H7 (cell line): ENCODE measurements at places on chromosomes 12 and 14. TPM values are rescaled to one million over a fixed set of nuclear protein-coding genes. Genes with fewer than 3 reads are reported as not detected.

ATP23 gene
- total RNA-seq = 20.6 and 21.9 TPM in 2 replicates

- DNase-seq = no peak
Measured at GRCh38 chr12:4719821-4720636, at the start of gene GALNT8. Gene GALNT8 (plus strand): TSS chr12:4720400. CDS start chr12:4720678, 278 bp downstream.

UNC79 gene
- 1.0 and 2.0 TPM in 2 replicates for total RNA-seq

DNA sequence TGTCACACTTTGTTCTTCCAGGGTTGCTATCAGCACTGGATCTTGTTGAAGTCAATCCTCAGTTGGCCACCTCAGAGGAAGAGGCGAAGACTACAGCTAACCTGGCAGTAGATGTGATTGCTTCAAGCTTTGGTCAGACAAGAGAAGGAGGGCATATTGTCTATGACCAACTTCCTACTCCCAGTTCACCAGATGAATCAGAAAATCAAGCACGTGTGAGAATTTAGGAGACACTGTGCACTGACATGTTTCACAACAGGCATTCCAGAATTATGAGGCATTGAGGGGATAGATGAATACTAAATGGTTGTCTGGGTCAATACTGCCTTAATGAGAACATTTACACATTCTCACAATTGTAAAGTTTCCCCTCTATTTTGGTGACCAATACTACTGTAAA, 23.7 kb downstream of the VTI1B start:
- DNase-seq = no peak

DNA sequence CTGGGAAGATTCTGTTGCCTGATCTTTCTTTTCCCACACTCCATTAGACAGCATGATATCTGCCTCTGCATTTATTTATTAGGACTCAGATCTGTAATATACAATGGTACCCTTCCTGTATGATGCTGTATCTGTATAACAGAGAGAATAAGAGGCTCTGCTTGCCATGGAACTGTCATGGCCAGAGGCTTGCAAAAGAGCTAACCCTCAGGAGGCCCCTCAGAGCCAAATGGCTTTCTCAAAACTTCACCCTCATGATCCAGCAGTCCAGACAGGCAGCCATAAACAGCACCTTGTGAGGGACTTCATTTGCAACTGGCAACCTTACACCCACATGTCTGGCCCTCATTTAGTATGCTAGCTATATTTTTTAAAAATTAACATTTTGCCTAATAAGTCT, 57.6 kb downstream of the TMEM30B start:
- DNase-seq = no peak

CIT gene
- 23.8 and 27.7 TPM in 2 replicates for total RNA-seq

DNA sequence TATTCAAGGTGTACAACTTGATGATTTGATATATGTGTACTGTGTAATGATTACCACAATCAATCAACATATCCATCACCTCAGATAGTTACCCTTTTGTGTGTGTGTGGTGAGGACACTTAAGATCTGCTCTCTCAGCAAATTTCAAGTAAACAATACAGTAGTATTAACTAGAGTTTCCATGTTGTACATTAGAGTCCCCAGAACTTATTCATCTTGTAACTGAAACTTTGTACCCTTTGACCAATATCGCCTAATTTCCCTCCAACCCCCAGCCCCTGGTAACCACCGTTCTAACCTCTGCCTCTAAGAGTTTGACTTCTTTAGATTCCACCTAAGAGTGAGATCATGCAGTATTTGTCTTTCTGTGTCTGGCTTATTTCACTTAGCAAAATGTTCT, 12.1 kb downstream of the ADCK1 start:
- no peak for DNase-seq

DNA sequence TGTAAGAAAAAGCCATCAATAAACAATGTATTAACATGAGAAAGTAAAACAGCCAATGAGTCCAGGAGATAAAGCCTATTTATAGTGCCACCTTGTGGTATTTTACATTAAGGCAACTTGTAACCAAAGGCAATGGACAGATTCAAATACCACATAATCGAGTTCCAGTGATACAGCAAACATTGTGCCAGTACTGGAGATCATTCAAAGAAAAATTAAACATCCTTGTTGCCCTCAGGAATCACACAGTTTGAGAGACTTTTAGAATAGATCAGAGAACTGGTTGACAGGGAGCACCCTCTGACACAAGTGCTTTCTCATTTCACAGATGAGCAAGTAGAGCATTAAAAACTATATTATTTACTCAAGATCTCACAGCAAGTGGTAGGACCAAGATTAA, 98.1 kb downstream of the DDHD1 start:
- DNase-seq = peak; percentile 30

DNA sequence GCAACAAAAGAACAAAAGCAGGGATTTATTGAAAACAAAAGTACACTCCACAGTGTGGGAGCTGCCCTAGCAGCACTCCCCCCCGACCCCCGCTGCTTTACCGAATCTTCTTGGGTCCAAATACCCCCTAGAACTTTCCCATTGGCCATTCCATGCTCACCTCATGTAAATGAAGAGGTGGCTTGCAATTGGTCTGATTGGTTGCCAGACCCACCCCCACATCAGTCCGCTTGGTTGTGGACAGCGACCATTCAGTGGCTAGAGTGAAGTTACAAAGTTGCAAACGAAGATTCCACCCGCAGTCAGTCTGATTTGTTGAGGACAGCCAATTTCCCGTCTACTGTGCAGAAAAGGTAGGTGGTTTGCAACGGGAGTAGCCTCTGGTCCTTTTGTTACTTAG, 3.9 kb downstream of the STYX start:
- DNase-seq = peak; percentile 33

FGF23 gene
- total RNA-seq = 0.17 and 0.37 TPM in 2 replicates

DNA sequence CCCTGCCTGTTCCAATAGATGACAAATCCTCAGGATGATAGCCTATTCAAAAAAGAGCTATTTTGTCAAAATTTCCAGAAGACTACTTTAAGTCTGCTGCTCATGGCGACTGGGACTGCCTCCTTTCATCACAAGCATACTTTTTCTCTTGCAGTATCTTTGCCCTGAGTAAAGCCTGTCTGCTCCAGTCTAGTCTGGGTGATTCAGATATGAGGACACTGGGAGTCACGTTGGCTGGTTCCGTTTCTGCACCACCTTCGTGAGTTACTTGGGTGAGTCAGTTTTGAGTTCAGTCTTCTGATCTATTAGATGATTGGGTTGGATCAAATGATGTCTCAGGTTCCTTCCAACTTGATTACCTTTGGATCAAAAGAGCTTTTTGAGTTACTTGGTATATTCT, 301.3 kb upstream of the STXBP6 start:
- DNase-seq = no peak

- DNase-seq = no peak
Measured at GRCh38 chr12:75938189-75938588, 93.4 kb downstream of the PHLDA1 start.

GALNT9 gene
- total RNA-seq = 0.44 and 0.45 TPM in 2 replicates

SRGAP1 gene
- total RNA-seq = 0.92 and 0.97 TPM in 2 replicates

TAS2R9 gene
- total RNA-seq = not detected in 2 replicates

KLRD1 gene
- 0.04 and 0.48 TPM in 2 replicates for total RNA-seq

FGD4 gene
- total RNA-seq = 24.0 and 36.5 TPM in 2 replicates

IFNG-AS1 gene
- not detected in 2 replicates for total RNA-seq

HELB gene
- 3.5 and 6.0 TPM in 2 replicates for total RNA-seq

GPRC5D gene
- 0.31 TPM in 1 of 2 replicates, not detected in the other for total RNA-seq

- no peak for DNase-seq
Measured at GRCh38 chr14:82104013-82104412, 570.4 kb upstream of the SEL1L start.

GRCh38 chr14:67541448-67542387, 8.6 kb downstream of the PLEKHH1 start:
- DNase-seq = peak; percentile 67

DNA sequence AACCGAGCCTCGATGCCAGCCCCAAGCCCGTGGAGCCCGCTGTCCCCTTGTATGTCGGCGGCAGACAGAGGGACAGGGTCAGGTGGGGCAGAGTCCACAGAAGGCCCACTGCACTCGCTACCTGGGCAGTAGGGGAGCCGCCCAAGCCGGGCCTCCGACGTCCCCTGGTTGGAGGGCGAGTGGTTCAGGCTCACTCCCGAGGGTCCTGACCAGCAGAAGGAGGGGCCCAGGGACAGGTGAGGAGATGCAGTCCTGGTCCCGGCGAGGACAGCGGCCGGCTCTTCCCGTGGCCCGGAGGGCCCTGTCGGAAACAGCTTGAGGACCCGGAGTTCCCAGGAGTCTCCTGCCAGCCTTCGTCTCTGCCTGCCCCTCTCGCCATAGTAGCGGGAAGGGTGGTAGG, 216.7 kb upstream of the SFSWAP start:
- DNase-seq = no peak

AKAP6 gene
- total RNA-seq = 0.22 and 0.28 TPM in 2 replicates

DNA sequence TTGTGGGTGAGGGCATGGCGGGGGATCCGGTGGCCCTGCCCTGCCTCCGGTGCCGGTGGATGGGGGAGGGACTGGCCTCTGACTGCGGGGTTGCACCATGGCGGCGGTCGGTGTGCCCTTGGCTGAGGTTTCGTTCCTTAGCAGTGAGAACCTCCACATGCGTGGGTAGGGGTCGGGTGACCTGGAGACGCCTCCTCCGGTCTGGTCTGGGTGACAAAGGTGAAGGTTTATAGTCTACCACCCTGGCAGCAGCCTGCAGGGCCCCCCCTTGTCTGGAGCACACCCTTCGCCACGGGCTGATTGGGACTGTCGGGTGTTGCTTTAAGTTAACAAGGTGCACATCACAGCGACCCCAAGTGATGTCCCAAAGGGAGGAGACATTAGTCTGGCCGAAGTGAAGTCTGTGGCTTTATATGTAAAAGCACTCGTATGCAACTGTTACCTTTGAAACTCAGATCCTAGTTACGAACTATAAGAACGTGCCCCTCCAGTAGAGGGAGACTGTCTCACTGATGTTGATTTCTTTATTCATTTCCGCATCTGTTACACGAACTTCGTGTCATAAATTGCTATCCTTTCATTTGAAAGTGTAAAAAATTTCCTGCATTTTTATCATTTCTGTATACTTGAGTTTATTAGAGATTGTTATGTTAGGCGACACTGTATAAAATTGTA, 74.4 kb downstream of the WDR20 start:
- peak; percentile 66 for DNase-seq
